Activated T-helper 2 cell treated with anti-CD3 and anti-CD28 coated beads, Interferon-gamma antibody, Interleukin-2, Interleukin-4, amounts not matched to agents 10 μg/mL and 5 μg/mL and 100 μg/mL, durations not matched to agents 14 hours and 24 hours and 36 hours (primary cell): ENCODE measurements at places on chromosomes 12 and 14.

DNA sequence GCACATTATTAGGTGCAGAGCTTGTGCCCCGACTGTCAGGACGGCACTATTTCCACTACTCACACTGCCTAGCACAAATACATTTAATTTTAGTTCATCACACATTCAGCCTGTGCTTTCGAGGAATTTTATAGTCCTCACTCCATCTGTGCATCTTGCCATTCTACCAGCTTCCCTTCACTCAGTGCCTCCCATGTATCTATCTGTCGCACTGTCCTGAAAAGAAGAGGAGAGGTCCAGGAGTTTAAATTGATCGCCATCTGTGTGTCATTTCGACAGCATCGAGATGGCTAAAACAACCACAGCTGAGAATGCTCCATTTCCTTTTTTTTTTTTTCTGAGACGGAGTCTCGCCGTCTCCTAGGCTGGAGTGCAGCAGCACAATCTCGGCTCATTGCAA, 97.6 kb upstream of the FOXN3 start:
- no peaks in the 10 kb centered on the region for H3K27me3 ChIP-seq
- no peak overlapping the region for H3K4me3 ChIP-seq
- peaks cover 79% of the 10 kb centered on the region for H3K36me3 ChIP-seq

DNA sequence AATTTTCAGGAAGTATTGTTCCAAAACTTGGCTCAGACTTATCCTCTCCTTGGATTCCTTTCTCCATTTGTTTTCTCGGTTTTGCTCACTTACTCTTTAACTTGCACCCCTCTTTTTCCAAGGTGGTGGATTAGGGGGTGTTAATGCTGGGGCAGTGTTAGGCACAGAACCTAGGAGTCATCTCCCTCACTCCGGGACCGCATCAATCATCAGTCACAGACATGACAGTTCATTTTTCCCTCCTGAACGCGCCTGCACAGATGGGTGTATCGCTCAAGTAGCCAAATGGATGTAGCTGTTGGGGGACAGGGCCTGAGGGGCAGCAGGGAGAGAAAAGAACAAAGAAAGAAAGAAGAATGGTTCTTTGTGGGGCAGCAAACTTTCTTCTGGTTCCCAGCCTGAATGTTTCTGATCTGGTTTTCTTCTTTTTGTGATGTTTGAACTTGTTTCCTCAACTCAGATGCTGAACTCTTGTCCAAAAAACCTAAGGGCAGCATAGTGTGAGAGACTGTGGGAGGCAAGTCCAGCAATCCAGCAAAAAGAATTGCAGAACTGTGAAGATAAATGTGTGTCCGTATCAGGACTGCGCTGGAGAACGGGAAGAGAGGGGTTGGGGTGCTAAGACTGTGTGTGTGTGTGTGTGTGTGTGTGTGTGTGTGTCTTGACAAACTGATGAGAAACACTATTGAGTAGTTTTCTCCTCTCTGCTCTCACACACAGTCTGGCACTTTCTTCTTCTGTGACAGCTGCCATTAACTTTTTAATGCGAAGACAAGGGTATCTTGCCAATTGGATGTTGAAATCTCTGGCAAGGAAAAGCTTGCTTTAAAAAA, 131.1 kb downstream of the FBXL14 start:
- DNase-seq, result no peak
- no peak overlapping the region for H3K4me3 ChIP-seq
- peaks cover 4% of the 10 kb centered on the region for H3K36me3 ChIP-seq

GRCh38 chr14:44099743-44100488, 407.2 kb downstream of the FSCB start:
- no peaks in the 10 kb centered on the region for H3K4me1 ChIP-seq
- no peaks in the 10 kb centered on the region for H3K36me3 ChIP-seq
- no peak overlapping the region for H3K27ac ChIP-seq
- H3K27me3 ChIP-seq, result no peaks in the 10 kb centered on the region

- no peaks in the 10 kb centered on the region for H3K4me1 ChIP-seq
- H3K4me3 ChIP-seq, result no peak overlapping the region
- no peak for DNase-seq
- no peaks in the 10 kb centered on the region for H3K36me3 ChIP-seq
- H3K27ac ChIP-seq, result no peak overlapping the region
Observed at GRCh38 chr12:127107744-127108143, 1159.2 kb upstream of the TMEM132C start.
